ENCODE measurements at places on chromosomes 13 and 19.

DNA sequence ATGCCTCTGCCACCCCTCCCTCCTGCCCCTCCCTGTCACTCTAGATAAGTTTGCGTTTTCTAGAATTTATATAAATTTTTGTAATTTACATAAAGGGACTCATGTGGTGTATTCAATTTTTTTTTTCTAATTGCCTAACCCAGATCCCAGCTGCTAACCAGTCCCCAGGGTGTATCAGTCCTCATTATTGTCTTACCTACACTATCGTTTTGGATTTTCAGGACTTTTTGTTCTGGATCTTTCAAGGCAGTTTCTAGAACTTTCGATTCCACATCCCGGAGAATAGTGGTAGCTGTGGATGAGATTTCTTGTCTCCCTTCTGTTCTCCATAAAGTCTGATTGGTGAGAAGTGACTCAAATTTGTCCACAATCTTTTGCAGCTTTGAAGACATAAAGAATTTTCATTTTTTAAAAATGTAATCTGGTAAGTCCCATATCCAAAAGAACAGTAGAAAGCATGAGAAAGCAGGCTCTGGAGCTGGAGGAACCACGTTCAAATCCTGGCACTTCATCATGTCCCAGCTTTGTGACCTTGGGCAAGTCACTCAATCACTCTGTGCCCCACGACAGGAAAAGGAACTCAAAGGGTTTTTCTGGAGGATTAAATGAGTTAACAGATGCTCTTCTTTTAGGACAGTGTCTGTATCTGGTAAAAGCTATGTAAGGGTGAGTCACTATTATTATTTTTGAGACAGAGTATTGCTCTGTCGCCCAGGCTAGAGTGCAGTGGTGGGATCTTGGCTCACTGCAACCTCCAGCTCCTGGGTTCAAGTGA lies 19.7 kb downstream of the ADGRE3 start:
- DNase-seq: no peak

DNA sequence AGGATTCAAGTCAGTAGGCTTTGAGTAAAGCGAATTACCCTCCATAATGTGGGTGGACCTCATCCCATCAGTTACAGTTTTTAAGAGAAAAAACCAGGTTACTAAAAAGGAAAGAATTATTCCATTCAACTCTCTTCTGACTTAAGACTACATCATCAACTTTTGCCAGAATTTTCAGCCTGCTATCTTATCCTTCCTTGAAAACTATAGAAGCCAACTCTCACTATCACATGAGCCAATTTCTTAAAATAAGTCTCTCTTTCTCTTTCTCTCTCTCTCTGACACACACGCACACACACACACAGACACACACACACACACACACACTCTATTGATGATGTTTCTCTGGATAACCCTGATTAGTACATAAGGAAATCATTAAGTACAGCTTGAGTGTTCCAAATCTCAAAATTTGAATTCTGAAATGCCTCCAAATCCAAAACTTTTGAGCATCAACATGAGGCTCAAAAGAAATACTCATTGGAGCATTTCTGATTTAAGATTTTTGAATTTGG lies 217.0 kb upstream of the PRR20A start:
- DNase-seq: no peak

DNA sequence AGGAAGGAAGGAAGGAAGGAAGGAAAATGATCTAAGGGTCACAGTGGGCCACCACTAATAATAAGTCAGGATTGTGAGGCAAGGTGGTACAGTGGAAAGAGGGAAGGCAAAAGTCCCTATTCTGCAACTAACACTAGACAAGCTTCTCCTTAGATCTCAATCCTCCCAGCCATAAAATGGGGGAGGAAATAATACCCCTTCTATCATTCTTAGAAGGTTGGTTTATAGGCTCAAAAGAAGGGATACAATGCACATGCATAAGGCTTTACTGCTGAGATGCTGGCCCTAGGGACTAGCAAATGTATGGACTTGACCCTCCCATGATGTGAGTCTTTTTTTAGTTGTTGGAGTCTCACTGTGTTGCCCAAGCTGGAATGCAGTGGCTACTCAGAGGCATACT lies 167.7 kb upstream of the ZNF507 start:
- DNase-seq: no peak

- DNase-seq: no peak
These were observed 7.9 kb upstream of the C3 start for GRCh38 chr19:6728346-6728745.

DNA sequence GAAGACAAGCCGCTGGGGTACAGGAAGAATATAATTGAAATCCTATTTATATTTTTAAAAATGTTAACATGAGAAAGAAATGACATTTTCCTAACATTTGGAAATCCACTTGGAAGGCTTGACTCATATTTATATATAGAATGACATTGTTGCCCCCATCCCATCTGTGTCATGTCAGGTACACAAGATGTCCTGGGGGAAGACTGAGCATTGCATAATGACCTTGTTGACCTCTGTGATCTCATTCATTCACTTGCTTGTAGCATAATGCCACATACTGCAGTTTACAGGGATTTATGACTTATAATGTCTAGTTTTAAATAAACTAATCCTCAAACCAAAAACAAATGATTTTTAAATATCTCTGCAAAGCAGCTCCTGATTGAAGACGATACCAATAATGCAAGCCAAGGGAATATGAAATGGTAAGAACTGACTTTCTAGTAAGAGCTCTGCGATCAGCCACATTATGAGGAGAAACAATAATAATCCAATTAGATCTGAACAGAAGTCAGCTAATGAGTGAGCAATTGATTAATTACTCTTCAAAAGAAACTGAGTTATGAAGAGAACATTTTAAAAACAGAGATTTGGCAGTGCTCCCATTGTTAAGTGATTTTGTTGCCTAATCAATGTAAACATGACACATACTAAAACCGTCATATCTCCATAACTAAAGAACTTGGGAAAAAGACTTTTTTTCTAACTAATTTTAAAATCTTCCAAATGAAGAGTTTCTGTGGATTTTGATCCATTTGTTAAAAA lies 21.2 kb upstream of the VWA8 start:
- no peak for DNase-seq

GRCh38 chr19:928471-929202 lies 2.8 kb downstream of the ARID3A start:
- DNase-seq: no peak

All from HTR-8/SVneo (cell line).